ENCODE measurements at places on chromosomes 6 and 20.

GRCh38 chr20:24643731-24644626 is 174.6 kb downstream of the SYNDIG1 start:
- DNase-seq = no peak

- DNase-seq = no peak
These were observed 182.6 kb upstream of the MOCS1 start for GRCh38 chr6:40116832-40117231.

DNA sequence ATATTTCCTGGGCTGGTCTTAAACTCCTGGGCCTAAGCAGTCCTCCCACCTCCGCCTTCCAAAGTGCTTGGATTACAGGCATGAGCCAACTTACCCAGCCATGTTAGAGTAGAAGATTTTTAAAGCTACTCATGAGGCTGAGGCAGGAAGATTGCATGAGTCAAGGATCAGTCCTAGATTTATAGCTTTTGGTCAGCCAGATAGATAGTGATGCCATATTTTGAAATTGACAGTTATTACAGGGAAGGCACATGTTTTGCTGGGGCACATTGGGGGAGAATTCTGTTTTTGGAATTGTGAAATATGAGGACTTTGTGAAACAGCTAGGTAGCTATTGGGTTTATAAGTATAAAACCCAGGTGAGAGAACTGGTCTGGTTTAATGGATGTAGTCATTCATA is 40.9 kb downstream of the DOP1A start:
- no peak for DNase-seq

- DNase-seq = no peak
These were observed 49.4 kb downstream of the ERMARD start for GRCh38 chr6:169800668-169801395.

- no peak for DNase-seq
These were observed 104.8 kb downstream of the MYO6 start for GRCh38 chr6:75853806-75854205.

- no peak for DNase-seq
These were observed 3.1 kb upstream of the POU3F2 start for GRCh38 chr6:98831057-98831958.

GRCh38 chr20:54474046-54474445 is 1.3 kb upstream of the DOK5 start:
- no peak for DNase-seq

GRCh38 chr6:8743170-8743745 is 307.9 kb upstream of the SLC35B3 start:
- no peak for DNase-seq

Data from central memory CD4-positive, alpha-beta T cell (primary cell).